Activated T-cell treated with anti-CD3 and anti-CD28 coated beads for 48 hours (primary cell): ENCODE measurements at places on chromosomes 4 and X.
A peak's percentile ranks its signal among the peaks of the same experiment; 100 is the strongest.

- no peak for DNase-seq
Observed at GRCh38 chr4:37516057-37516775, 170.0 kb downstream of the RELL1 start.

- DNase-seq, result no peak
Observed at GRCh38 chrX:149296092-149296491, 209.0 kb downstream of the IDS start.

GRCh38 chr4:10736266-10736665 lies 51.7 kb upstream of the CLNK start:
- DNase-seq, result no peak

GRCh38 chrX:27915617-27916016 lies 65.6 kb downstream of the DCAF8L1 start:
- no peak for DNase-seq

GRCh38 chrX:13764765-13765164 lies 30.2 kb downstream of the OFD1 start:
- DNase-seq, result no peak

DNA sequence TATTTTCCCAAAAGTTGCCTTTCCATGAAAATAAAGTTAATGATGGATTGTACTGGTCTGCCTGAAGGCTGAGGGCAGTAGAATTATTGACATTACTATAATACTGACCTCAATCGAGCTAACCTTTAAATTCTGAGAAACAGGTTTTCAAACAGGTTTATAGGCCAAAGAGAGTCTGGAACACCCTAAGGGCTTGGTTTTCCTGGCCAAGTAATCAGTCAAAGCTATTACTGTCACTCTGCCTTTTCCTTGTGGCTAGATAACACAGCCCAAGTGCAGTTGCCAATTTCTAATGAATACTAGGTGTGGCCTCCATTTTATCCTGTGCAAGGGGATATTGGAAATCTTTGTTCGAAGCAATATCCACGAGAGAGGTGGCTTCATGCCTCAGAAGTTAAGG lies 75.2 kb downstream of the INTS12 start:
- no peak for DNase-seq

- no peak for DNase-seq
Observed at GRCh38 chr4:42574870-42575430, 82.0 kb downstream of the ATP8A1 start.

DNA sequence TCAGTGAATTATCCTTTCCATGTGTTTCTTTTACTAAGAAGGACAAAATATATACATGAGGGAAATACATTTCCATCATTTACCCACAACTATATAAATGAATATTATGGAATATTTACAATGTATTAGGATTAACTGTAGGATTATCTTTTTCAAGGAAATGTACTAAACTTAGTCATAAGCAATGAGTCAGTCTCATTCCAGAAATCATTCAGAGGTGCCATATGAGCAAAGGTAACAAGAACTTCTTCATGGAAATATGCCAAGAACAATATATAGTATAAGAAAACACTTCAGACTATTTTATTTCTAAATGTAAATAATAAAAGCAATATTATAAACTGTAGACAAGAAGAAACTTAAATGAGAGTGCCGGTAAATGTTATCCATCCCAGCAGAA lies 67.1 kb downstream of the USP38 start:
- DNase-seq, result no peak

- DNase-seq, result no peak
Observed at GRCh38 chr4:183852910-183853547, 52.1 kb upstream of the STOX2 start.

DNA sequence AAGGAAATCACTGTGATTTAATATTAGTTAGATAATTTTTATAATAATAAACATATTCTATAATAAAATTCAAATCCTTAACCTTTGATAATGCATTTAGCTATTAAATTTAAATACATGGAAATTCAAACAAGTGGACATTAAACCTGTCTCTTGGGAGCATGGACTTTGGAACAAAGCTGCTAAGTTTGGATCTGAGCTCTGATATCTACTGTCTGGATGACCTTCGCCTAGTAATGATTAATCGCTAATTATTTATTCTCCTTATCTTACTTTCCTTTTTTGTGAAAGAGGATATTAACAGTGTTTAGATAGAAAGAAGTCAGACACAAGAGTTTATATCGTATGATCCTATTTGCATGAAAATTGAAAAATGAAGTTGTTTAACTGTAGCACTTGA lies 980.9 kb downstream of the FSTL5 start:
- no peak for DNase-seq

DNA sequence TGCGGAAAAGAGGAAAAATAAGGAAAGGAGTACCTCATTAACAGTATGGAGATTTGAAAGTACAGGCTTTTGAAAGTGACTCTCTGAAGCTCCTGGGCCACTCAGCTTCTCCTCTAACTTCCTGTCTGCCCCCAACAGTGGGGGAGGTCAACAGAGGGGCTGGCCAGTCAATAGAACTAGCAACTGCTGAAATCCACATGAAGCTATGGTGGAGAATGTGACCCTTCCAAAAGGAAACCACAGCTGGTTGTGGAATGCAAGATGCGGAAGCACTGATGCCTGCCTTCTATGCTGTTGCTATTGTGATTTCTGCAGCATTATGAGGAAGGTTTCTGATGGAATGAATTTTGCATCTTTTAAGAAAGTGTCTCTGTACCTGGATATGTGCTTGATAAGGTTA lies 2.4 kb downstream of the CORIN start:
- DNase-seq, result no peak

GRCh38 chr4:96603641-96604040 lies 763.7 kb downstream of the PDHA2 start:
- no peak for DNase-seq

DNA sequence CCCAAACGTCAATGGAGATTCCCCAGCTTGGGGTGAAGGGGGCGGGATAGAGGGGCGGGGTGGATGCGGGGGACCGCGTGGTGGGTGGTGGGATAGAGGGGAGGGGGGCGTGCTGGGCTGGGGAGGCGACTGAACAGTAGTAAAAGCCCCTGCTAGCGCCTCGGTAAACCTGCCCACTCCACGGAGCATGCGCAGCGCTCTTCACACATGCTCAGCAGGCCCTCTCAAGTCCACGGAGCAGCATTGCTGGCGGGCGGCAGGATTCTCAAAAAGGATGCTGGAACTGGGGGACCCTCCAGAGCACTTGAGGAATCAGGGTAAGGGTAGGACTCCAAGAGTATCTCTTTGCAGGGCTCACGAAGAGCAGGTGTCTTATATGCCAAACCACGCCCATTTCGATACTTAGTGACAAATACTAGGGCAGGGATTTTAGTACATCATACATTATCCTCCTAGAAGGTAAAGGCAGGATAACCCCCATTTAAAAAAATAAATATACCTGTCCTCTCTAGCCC lies 378 bp upstream of the RPS6KA6 start:
- DNase-seq, result no peak

- no peak for DNase-seq
Observed at GRCh38 chrX:25005382-25006185, 10.2 kb downstream of the ARX start.

GRCh38 chr4:56130606-56131155 lies 181.9 kb downstream of the CEP135 start:
- no peak for DNase-seq

DNA sequence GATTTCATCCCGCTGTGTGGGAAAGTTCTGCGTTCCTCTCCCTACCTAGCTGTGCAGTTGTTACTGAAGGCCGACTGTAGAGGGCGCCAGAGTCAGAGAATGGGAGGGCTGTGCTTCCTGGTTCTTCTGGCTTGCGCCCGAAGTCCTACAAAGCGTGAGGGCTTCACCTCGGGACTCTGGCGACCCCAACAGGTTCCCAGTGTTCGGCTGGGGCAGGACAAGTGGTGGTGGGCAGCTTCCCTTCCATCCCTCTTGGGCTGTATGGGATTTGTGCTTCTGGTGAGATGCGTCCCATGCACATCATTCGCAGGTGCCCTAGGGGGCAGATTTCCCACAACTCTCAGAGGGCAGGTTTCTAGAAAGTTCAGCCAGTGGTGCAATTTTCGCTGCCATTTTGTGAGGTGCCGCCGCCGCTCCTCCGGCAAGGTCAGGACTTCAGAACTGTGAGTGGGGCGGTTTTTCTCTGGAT lies 27.3 kb downstream of the CT45A1 start:
- peak; percentile 52 for DNase-seq

- DNase-seq, result no peak
Observed at GRCh38 chr4:62771983-62772557, 1571.9 kb downstream of the ADGRL3 start.

- DNase-seq, result no peak
Observed at GRCh38 chrX:116198810-116199209, 28.3 kb downstream of the AGTR2 start.

DNA sequence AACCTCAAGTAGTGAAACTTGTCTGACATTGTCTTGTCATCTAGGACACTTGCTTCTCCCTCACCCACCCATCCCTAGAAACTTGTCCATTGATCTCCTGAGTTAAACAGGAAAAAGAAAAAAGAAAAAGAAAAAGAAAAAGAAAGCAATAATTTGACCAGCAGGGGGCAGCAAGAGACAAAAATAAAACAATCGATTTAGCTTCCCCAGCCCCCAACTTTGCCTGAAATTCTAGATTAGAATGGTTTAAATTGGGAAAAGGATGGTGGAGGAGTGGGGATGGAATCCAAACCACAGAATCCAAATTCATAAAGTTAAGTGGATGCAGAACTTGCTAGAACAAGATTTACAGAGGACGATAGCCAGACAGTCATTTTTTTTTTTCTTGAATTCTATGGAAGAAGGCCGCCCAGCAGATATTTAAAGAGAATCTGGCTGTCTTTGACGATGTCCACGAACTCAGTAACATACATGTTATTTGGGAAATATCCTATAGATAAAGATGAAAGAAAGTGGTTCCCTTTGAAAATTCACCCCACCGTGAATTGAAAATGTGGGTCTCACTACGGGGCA lies 282.9 kb downstream of the USP46 start:
- DNase-seq, result no peak

DNA sequence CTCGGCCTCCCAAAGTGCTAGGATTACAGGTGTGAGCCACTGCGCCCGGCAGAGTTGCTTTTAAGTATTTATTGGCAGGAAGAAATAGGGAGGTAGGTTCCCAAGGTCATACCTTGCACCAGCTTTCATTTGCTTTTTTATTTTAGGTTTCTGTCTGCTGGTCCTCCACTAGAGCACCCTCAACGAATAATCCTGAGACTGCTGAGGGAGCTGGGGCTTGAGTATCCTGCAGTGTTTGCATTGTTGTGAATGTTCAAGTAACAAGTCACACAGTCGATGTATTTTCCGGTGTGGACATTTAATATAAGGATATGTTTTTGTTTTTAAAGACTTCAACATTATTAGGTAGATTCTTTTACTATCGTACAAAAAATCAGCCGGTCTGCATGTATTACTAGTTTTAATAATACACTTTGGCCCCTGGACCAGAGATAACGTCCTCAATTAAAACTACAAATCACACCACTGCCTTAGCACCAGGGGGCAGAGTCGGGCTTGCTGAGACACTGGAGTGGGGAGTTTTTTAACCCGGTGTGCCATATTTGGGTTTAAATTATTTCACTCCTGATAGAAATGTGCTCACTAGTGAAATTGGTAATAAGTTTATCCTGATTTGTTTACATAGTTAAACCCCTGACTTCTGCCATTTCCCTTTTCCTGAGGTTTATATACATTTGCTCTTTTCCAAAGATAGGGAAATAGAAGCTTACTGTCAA lies 11.6 kb downstream of the SMIM20 start:
- DNase-seq, result peak; percentile 36

- no peak for DNase-seq
Observed at GRCh38 chr4:25816591-25817058, 46.2 kb downstream of the SEL1L3 start.

DNA sequence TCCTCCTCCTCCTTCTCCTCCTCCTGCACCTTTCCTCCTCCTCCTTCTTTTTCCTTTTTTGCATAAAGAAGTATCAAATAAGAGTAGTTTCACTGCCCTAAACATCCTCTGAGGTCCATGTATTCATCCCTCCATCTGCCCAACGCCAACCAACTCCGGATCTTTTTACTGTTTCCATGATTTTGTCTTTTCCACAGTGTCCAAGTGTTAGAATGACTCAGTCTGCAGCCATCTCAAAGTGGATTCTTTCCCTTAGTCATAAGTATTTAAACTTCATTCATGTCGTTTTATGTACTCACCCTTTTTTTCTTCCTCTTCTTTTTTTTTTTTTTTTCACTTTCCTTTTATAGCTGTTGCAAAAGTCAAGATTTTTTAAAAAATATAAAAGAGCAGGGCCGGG lies 12.9 kb downstream of the CSF2RA start:
- DNase-seq, result no peak

DNA sequence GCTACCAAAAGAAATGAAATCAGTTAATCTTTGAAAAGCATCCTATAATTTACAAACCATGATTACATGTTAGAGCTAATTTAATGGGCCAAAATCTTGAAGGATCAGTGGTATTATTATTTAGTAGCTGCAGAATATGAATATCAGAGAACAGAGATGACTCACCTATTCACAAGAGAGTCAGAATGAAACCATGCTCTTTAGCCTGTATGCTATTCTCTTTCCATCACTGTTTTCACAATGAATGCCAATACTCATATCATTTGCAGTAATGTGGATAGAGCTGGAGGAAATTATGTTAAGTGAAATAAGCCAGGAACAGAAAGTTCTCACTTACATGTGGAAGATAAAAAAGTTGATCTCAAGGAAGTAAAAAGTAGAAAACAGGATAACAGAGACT lies 414.1 kb downstream of the CENPC start:
- no peak for DNase-seq

DNA sequence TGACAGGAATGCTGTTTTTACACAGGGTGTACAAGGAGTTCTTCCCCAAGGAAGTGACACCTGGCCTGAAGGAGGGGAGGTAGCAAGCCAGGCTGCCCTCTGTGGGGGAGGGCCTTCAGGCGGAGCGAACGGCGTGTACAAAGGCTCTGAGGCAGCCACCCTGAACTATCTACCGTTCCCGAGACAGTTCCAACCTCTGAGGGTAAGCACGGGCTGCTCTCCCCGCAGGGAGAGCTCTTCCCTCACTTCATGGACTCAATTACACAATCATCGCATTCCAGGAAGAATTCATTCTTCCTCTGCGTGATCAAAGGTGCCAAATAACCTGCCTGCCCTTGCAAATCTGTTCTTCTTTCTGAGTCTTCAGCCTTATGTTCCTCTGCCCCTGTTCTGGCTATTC lies 4.8 kb downstream of the ELK1 start:
- DNase-seq, result no peak

DNA sequence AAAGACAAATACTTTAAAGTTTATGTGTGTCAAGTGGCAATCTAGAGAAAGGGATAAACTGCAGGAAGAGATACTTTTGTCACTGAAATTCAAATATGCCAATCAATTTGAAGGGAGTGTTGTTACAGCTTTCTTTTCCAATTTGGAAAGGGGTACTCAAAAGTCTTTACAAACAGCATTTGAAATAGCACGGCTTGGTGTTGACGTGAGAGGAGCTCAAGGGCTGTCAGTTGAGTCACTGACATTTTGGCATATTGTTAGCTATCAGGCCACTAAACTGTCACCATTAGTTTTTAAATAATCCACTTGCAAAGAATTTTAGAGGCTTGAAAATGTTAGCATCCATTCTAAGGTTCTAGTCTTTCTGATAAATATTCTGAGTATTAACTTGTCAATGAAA lies 698.4 kb downstream of the IL1RAPL1 start:
- no peak for DNase-seq

- no peak for DNase-seq
Observed at GRCh38 chrX:31126205-31126604, 54.4 kb upstream of the FTHL17 start.

- DNase-seq, result no peak
Observed at GRCh38 chr4:189232274-189232673, 708.4 kb upstream of the FRG1 start.
